ENCODE measurements at places on chromosomes 5 and 9.

GRCh38 chr9:20698782-20699181 lies 14.7 kb downstream of the FOCAD start:
- H3K27ac ChIP-seq: no peak overlapping the region
- H3K27me3 ChIP-seq: no peaks in the 10 kb centered on the region
- H3K4me1 ChIP-seq: peaks cover 9% of the 10 kb centered on the region
- no peak overlapping the region for H3K4me3 ChIP-seq
- DNase-seq: no peak

GRCh38 chr9:71830153-71830552 lies 61.8 kb upstream of the CEMIP2 start:
- H3K4me3 ChIP-seq: no peak overlapping the region
- DNase-seq: no peak
- peaks cover 15% of the 10 kb centered on the region for H3K27me3 ChIP-seq
- no peaks in the 10 kb centered on the region for H3K36me3 ChIP-seq
- H3K4me1 ChIP-seq: no peaks in the 10 kb centered on the region

DNA sequence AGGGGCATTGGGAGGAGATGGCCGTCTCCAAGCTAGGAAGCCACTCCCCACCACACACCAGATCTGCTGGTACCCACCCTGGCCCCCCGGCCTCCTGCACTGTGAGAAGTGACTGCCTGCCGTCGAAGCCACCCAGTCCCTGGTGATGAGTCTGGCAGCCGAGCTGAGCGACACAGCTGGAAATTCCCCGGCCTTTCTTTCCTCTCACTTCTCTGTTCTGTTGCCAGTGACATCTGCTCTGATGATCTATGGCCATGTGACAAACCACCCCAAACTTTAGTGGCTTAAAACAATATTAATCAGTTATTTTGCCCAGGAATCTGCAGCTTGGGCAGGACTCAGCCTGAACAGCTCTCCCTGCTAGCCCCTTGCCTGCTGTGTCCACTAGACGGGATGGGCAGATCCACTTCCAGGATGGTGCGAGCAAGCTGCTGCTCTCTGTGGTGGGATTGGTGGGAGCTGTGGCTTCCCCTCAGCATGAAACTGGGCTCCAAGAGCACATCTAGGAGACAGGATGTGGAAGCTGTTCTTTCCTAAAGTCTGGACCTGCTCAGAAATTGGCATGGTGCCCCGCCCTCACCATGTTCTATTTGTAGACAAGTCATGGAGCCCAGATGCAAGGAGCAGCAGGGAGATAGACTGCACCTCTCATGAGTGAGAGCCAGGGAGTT lies 211.2 kb downstream of the GADD45G start:
- no peak overlapping the region for H3K4me3 ChIP-seq
- peaks cover 31% of the 10 kb centered on the region for H3K27me3 ChIP-seq
- no peaks in the 10 kb centered on the region for H3K36me3 ChIP-seq
- H3K4me1 ChIP-seq: peaks cover 18% of the 10 kb centered on the region
- peak; percentile 6 for DNase-seq
- H3K27ac ChIP-seq: no peak overlapping the region

DNA sequence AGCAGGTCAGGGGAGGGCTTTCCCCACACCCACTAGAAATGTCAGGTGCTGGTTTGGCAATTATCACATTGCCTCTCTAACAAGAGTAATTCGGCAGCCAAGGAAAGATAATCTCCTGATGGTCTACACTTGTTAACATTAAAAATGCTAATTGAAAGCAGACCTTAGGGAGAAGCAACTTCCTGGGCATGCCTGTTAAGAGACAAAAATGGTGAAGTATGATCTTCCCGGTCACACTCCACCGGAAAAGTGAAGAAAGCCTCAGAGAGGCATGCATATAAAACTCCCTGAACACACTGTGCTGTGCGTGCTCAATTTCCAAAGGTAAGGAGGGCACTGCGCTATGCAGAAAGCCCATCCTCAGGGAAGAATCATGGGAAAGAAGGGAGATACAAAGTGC lies 244.3 kb downstream of the FAM170A start:
- no peak overlapping the region for H3K27ac ChIP-seq
- H3K27me3 ChIP-seq: no peaks in the 10 kb centered on the region
- no peak overlapping the region for H3K4me3 ChIP-seq
- H3K4me1 ChIP-seq: no peaks in the 10 kb centered on the region
- no peaks in the 10 kb centered on the region for H3K36me3 ChIP-seq

DNA sequence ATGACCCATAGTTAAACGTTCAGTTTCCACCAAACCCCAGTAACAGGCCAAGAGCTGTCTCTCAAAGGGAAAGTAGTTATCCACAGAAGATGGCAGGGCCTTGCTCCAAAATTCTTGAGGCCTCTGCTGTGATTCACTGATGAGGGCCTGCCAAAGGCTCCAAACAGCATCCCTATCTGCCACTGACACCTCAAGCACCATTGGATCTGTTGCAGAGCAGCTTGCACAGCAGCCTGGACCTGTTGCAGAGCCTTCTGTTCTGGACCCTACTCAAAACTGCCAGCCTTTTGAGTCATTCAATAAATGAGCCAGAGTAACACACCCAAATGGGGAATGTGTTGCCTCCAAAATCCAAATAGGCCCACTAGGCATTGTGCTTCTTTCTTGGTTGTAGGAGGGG lies 741.5 kb upstream of the RGMB start:
- H3K4me3 ChIP-seq: no peak overlapping the region
- no peaks in the 10 kb centered on the region for H3K36me3 ChIP-seq
- no peaks in the 10 kb centered on the region for H3K4me1 ChIP-seq
- H3K27ac ChIP-seq: no peak overlapping the region
- DNase-seq: no peak

- no peak for DNase-seq
- no peaks in the 10 kb centered on the region for H3K4me1 ChIP-seq
- H3K27ac ChIP-seq: no peak overlapping the region
- H3K4me3 ChIP-seq: no peak overlapping the region
- peaks cover 33% of the 10 kb centered on the region for H3K27me3 ChIP-seq
These were observed 87.0 kb upstream of the CCL21 start for GRCh38 chr9:34796924-34797323.

Measured in activated CD4-positive, alpha-beta memory T cell treated with anti-CD3 and anti-CD28 coated beads, Interleukin-2, amount 10 ng/mL, durations not matched to agents 7 days and 5 days (primary cell).